ENCODE measurements at places on chromosomes 3 and 15. TPM values are rescaled to one million over a fixed set of nuclear protein-coding genes. Genes with fewer than 3 reads are reported as not detected.

Gene CSPG4
- total RNA-seq = 0.18 TPM

Gene NMNAT3
- 1.7 TPM for total RNA-seq

Gene CX3CR1
- total RNA-seq = 0.04 TPM

Gene FBXL2
- 7.2 TPM for total RNA-seq

Gene SYNPR
- not detected for total RNA-seq

Gene SPINK8
- total RNA-seq = not detected

Gene ENTPD3
- total RNA-seq = 0.03 TPM

Gene SLC15A2
- 0.20 TPM for total RNA-seq
